ENCODE measurements at places on chromosomes 2 and 18. TPM values are rescaled to one million over a fixed set of nuclear protein-coding genes. Genes with fewer than 3 reads are reported as not detected.

GRCh38 chr2:19542796-19543662 is 184.6 kb upstream of the OSR1 start:
- no peak for DNase-seq

GRCh38 chr2:58122040-58122439 is 75.4 kb downstream of the VRK2 start:
- no peak for DNase-seq

The OTOS gene
- total RNA-seq: not detected

- peak; percentile 35 for DNase-seq
Observed at GRCh38 chr2:239930871-239931771, 94.0 kb downstream of the NDUFA10 start.

DNA sequence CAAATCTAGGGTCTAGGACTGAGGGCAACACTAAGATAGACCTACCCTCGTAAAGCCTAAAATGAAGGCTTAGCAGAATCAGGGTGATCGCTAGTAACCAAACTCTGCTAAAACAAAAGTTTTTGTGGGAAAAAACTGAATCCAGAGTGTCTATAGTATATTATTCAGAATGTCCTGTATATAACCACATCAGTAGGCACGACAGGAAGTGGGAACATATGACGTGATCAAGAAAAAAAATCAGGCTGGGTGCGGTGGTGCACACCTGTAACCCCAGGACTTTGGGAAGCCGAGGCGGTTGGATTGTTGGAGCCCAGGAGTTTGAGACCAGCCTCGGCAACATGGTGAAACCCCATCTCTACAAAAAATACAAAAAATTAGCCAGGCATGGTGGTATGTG is 106.1 kb downstream of the UGGT1 start:
- DNase-seq: no peak

DNA sequence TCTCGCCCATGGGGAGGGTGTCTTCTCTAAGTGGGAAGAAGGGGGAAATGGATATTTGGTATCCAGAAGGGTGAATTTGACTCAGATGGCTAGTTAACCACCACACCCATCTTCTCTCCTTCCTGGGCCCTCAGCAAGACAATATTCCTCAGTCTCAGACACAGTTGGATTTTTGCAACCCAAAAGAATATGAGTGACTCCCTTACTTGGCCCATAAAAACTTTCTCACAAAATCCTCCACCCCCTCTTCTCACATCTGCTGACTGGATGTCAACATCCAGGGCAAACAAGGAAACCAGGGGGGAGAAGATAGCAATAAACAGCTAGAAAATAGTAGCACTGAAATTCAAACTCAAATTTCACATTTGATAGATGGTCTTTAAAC is 35.3 kb upstream of the GCC2 start:
- DNase-seq: no peak

Measured in left lobe of liver (tissue), 2 donors.